ENCODE measurements at places on chromosomes 1 and 21. TPM values are rescaled to one million over a fixed set of nuclear protein-coding genes. Genes with fewer than 3 reads are reported as not detected.

DNA sequence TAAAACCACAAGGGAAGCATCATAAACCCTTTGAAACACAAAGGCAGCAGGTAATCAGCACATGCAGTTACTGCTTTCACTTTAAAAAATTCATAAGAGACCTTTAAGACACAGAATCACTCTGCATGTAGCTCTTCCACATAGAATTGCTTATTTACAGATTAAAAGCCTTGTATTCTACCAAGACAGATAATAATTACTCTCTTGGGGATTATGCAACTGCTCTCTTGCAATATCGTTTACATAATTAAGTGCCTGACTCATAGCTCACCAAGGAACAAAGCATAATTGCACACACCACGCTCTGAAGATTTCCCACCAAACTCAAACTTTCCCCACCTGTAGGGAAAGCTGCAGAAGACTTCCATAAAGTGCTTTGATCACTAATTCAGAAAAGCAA, 87.9 kb downstream of the VAV3 start:
- no peak for DNase-seq

- DNase-seq, result no peak
Observed at GRCh38 chr1:88519156-88519555, 164.9 kb upstream of the PKN2 start.

Gene C1orf141
- total RNA-seq, result not detected

Gene EFCAB14
- total RNA-seq, result 155 TPM

Gene CYP2J2
- total RNA-seq, result not detected

Gene TXLNA
- 83.7 TPM for total RNA-seq

- no peak for DNase-seq
Observed at GRCh38 chr1:15077384-15077783, 76.2 kb upstream of the TMEM51 start.

Gene NCMAP
- total RNA-seq, result not detected

DNA sequence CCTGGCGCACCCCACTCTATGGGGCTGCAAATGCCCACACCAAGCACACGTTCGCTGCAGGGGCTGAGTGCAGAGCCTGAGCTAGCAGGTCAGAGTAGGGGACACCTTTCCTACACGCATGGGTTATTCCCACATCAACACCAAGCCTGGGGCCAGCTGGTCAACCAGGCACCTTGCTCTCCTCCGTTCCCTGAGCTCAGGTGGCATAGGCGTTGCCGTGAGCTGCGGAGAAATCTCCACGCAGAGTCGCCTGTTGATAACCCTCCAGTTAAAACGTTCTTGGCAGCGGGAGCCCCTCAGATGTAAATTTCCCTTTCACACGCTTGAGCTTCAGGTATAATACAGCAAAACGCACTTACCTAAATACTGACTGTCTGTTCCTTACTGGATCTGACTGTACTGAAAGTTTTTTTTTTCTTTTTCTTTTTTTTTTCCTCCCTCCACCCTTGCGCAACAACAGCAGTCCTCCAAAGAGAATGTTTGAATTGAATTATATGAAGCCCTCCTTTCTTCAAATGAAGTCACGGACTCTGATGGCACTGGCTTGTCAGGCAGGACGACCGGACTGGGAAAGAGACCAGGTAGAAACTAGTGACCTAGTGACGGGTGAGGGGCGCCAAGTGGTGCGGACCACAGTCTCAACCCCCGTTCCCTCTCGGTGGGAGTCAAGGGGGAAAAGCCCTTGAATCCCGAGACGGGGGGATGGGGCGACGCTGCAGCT, 2.1 kb downstream of the BRINP3 start:
- no peak for DNase-seq

Gene TIAM1
- 0.85 TPM for total RNA-seq

- DNase-seq, result no peak
Observed at GRCh38 chr1:116164150-116164549, 53.0 kb downstream of the MAB21L3 start.

DNA sequence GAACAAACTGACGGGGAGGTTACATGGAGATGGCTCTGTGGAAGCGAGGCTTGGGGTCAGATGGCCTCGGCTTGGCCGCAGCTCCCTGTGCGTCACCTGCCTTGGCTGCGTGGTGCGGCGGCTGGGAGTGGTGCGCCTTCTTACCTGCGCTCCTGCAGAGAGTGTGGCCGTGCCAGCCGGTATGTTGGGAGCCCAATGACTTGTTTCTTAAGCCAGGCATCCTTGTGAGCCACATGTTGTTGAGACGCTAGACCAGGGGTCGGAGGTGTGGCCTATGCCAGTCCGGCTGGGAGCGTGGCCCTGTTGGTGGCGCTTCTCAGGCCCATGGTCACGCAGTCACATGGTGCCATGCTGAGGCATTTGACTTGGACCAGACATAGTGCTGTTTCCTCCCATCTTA, 10.5 kb downstream of the SLX9 start:
- DNase-seq, result no peak

- peak; percentile 40 for DNase-seq
Observed at GRCh38 chr1:30757352-30758120, at the start of gene LAPTM5. TSS of gene LAPTM5 (minus strand) at chr1:30757774. CDS start at chr1:30757745, 29 bp downstream.

DNA sequence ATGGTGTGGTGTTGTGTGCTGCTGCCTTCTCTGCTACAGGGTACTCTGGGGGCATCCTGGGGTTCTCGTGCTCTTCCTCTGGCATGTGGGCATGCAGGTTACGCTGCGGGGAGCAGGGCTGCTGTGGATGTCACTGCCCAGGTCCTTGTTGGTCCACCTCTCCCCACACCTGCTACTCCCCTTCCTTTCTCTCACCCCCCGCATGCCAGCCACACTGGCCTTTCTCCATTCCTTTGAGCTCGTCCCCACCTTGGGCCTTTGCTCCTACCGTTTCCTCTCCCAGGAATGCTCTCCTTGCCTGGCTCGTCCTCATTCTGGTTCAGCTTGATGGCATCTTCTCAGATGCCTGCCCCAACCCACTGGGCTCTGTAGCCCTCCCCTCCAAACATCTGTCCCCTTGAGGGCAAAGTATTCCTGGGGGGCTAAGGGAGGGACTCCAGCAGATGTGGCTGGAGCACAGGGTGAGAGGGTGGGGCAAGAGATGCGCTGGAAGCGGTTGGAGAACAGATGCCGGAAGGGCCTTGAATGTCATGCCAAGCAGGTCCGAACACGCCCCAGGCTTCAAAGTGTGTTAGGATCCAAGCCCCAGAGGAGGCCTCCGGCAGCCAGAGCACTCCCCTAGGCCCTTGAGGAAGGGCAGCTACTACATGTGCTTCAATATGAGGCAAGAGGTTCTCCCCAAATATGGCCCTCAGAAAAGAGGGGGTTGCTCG, 23.4 kb downstream of the DMRTB1 start:
- DNase-seq, result no peak

GRCh38 chr1:223350361-223350908, 13.5 kb downstream of the SUSD4 start:
- no peak for DNase-seq

Gene HES4
- 76.9 TPM for total RNA-seq

DNA sequence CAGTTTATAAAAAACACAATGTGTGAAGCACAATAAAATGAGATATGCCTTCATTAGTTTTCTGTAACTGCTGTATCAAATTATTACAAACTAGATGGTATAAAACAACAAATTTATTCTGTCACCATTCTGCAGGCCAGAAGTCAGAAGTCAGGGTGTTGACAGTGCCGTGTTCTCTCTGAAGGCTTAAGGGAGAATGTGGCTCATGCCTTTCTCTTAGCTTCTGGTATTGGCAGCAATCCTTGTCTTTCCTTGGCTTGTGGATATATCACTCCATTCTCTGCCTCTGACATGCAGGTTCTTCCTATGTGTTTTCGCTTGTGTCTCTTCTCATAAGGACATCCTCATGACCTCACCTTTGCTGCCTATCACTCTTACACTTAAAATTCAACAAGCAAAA, 10.1 kb downstream of the NEK7 start:
- DNase-seq, result no peak

Gene OLIG2
- not detected for total RNA-seq

DNA sequence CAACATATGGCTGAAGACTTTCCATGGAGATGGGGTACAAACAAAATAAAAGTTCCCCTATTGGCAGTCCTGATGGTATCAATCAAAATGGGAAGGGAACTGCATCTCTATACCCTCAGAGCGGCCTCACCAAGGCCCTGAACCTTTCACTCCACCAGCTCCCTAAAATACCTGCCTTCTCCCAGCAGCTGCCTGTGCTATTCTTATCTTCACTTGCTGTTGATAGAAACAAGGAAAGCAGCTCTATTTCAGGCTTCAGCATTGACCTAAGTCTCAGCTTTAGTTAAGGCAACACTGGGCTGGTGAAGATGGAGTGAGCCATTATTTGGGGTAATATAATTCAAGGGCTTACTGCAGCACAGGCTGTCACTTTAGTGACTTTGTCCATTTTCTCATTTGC, 21.7 kb upstream of the PIGC start:
- DNase-seq, result no peak

- DNase-seq, result no peak
Observed at GRCh38 chr1:54370287-54370989, 35.8 kb downstream of the SSBP3 start.

Gene GPX7
- total RNA-seq, result 7.1 TPM

- no peak for DNase-seq
Observed at GRCh38 chr1:2542246-2542915, 12.3 kb upstream of the HES5 start.

DNA sequence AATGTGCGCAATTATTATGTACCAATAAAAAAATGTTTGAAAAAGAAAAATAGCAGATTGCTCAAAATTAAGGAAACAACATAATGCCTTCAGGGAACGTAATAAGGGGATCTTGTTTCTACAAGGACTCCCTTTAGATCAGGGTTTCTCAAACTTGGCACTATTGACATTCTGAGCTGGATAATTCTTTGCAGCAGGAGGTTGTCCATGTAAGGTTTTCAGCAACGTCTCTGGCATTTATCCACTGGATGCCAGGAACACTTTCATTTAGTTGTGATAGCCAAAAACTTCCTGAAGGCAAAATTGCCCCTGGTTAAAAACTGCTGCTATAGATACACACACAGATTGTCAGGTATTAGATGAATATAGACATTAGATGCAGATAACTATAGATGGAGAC, 666.7 kb upstream of the ADAMTS5 start:
- DNase-seq, result no peak

DNA sequence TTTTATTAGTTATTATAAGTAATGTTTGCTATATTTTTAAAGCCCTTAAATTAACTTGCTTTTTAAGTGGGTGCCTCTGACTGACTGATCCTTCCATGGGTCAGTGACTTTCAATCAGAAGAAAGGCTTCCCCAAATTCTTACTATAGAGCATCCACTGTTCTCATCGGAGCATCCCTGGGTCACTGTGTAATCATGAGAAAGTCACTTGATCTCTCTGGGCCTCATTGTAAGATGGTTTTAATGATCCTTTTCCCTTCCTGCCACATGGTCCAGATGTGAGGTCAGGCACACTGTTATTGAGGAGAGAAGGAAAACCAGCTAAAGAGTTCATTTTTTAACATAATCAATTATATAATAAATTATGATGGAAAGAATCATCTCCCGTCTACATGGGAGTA, 11.0 kb upstream of the NBL1 start:
- DNase-seq, result no peak

Gene SERPINC1
- total RNA-seq, result not detected

Gene FAM151A
- total RNA-seq, result not detected

DNA sequence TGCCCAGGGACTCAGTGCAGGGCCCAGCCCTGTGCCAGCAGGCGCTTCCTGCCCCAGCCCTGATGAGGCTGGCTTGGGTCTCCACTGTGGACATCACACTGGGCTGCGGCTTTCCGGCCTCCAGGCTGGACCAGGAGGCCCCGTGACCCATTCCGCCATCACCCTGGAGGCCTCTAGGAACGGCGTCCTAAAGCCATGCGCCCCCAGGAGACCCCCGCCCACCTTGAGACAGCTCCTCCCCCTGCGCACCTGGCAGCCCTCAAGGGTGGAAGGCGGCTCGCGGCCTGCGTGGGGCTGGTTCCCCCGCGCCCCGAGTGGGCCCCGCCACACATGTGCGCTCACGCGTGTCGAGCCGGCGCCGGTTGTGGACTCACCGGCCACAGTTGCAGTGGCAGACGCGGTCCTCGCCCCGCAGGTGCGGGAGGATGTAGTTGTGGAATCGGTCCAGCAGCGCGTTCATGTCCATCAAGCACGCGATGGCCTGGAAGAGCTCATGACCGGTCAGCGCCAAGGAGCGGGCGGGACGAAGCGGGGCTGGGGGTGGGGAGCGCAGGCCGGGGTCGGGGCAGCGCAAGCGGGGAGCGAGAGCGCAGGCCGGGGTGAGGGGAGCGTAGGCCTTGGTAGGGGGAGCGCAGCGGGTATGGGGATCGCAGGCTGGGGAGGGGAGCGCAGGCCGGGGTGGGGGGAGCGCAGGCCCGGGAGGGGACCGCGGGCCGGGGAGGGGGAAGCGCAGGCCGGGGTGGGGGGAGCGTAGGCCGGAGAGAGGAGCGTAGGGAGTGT, 924 bp downstream of the TMEM240 start:
- peak; percentile 69 for DNase-seq

Gene BRDT
- not detected for total RNA-seq

GRCh38 chr1:3846541-3846940, 10.5 kb downstream of the CEP104 start:
- peak; percentile 85 for DNase-seq

Gene KRTAP7-1
- not detected for total RNA-seq

- DNase-seq, result peak; percentile 42
Observed at GRCh38 chr1:244988521-244988920, 124.2 kb upstream of the HNRNPU start.

Gene MUTYH
- total RNA-seq, result 18.9 TPM

DNA sequence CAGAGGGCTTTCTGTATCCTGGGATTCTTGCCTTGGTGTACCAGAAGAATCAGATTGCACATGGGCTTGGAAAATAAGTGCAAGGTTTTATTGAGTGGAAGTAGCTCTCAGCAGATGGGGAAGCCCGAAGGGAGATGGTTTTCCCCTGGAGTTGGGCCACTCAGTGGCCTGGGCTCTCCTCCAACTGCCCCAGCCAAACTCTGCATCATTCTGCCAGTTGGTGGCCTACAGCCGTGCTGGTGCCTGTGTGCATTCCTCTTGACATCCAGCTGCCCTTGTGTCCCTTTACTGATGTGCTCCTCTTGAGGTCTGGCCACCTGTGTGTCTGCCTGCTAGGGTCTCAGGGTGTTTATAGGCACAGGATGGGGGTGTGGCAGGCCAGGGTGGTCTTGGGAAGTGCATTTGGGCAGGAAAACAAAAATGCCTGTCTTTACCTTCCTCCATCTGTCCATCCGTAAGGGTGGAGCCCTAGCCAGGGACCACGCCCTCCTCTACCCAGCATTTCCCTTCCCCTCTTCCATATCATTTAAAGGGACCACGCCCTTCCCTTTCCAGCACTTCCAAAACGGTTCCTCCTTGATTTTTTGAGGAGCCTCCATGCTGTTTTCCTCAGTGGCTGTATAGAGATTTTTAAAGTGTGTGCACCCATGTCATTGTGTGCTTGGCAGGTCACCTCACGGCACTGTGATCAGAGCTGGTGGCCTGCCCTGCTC, 18.9 kb downstream of the SNAP47 start:
- DNase-seq, result no peak

GRCh38 chr1:175405766-175406165, 213.2 kb upstream of the KIAA0040 start:
- DNase-seq, result no peak

DNA sequence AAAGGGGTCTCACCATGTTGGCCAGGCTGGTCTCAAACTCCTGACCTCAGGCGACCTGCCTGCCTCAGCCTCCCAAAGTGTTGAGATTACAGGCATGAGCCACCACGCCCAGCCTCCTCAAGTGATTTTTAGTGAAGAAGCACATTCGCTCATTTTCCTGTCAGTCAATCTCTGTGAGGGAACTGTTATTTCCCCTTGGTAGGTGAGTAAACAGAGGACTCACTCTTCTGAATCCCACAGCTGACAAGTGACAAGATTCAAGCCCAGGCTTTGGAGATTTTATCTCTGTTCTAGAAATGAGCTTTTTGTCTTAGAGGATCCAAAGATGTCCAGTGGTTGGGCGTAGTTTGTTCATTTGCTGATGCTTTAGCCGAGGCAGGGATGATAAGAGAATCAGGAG, 43.9 kb upstream of the TACSTD2 start:
- peak; percentile 27 for DNase-seq

- DNase-seq, result peak; percentile 92
Observed at GRCh38 chr1:160193091-160193819, 2.9 kb downstream of the CASQ1 start.
